ENCODE measurements at places on chromosomes 5 and 9. TPM values are rescaled to one million over a fixed set of nuclear protein-coding genes. Genes with fewer than 3 reads are reported as not detected.

The NR5A1 gene
- total RNA-seq, result not detected

The FOXD4 gene
- 0.19 TPM for total RNA-seq

The GPR150 gene
- total RNA-seq, result 2.5 TPM

The PCDH1 gene
- 0.77 TPM for total RNA-seq

The SMIM33 gene
- under 0.01 TPM for total RNA-seq

The CCIN gene
- total RNA-seq, result 1.7 TPM

The TPPP gene
- total RNA-seq, result 0.19 TPM

Measured in regular cardiac myocyte (primary cell).